ENCODE measurements at places on chromosomes 5 and 9.

DNA sequence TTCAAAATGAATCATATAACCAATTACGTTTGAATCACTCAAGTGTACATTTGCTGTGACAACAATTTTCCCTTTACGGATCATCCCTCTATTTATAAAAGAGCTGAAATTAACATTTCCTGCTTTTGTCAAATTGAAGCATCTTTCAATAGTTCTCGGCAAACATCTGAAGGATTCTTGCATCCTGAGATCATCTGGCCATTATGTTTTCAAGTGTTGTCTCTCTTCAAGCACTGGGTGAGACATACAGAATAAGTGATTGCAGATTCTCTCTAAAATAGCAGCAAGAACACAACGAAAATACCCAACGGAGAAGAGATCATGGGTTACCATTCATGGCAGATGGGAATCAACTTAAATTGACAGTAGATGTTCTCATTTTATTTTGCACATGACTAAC is 283.4 kb upstream of the GRAMD2B start:
- DNase-seq = no peak

GRCh38 chr5:172775326-172776234 is 4.6 kb upstream of the DUSP1 start:
- no peak for DNase-seq

DNA sequence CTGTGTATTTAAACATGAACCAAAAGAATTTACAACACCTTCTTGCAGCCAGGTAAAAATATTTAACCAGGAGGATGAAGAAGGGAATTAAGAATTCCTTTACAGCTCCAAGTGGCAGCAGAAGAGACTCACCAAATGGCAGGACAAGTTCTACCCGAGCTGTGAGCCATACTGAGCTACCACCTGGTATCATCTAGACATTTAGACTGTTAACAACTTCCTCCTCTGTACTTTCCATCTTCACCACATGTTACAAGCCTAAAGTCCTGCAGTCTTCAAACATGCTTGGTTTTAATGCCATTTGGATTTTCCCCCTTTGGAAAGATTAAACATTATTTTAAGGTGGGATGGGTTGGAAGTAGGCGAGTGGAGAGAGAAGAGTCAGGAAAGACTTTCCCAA is 190.2 kb downstream of the TRPM6 start:
- no peak for DNase-seq

GRCh38 chr9:116055536-116055935 is 98.1 kb upstream of the PAPPA start:
- DNase-seq = no peak

- DNase-seq = no peak
Observed at GRCh38 chr5:14265570-14265969, 122.4 kb downstream of the TRIO start.

DNA sequence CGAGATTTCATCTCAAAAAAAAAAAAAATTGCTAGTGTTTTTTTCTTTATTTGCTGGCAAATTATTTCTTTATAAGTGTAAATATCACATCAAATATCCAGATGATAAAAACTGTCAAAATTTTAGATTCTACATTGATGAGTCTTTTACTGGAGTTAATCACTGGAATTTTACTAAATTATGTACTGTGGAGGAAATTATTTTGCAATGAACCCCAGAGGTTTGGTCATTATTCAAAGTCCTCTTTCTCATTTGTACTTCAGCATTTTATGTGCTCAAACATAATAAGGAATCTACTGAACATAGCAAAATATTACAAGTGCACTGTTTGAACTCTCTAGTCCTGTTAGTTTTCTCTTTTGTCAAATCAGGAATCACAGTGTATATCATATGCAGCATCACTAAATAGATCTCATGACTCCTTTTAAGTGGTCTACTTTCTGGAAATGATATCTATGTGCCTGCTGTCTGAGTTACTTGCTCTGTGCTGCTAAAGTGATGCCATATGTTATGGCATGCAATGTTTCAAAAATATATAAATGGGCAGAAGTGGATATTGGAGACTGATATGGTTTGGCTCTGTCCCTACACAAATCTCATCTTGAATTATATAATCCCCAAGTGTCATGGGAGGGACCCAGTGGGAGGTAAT is 18.0 kb downstream of the OTULINL start:
- DNase-seq = no peak

DNA sequence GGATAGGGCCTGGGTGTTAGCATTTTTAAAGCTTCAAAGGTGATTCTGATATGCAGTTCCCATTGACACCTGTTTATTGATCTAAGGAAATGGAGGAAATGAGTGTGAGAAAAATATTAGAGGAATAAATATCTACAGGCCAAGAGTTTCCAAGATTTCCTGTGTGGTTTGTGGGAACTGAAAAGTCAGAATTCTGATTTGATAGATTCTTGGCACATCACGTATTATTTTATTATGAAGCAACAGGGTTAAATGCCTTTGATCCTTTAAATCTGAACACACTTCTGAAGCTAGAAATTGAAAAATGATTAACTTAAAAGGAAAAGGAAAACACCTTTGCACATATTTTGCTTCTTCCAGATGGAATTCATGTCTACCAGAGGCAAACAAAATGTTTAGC is 113.7 kb downstream of the CD180 start:
- no peak for DNase-seq

DNA sequence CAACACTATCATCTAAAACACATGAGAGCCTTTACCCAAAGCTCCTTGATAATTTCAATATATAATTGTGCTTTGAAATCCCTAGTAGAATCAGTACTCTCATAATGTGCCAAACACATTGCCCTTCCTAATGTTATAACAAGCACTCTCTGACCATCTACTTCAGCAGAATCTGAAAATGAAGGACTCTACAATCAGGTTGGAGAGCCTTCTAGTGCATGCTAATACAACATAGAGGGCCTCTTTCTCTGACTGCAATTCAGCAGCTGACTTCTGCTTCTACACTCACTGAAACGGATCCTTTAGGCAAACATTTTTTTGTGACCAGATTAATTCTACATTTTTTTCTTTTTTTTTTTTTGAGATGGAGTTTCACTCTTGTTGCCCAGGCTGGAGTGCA is 155.6 kb downstream of the EPB41L4A start:
- DNase-seq = no peak

GRCh38 chr5:76299592-76299991 is 103.5 kb upstream of the IQGAP2 start:
- no peak for DNase-seq

DNA sequence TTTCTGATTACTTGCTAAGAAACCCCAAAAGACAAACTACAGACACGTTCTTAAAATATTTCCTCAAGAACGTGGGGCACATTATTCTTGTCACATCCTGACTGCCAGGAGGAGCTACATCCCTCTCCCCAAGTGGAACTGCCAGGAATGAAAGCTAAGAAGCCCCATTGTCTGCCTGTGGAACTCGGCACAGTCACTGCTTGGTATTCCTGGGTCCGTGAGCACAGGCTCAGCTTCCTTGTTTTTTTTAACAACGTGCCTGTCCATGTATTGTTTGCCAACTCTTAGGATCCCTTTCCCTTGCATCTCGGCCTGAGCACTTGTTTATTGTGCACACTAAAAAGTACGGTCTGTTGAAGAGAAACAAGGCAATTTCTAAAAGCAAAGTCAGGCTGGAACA is 47.0 kb upstream of the SELENOP start:
- no peak for DNase-seq

DNA sequence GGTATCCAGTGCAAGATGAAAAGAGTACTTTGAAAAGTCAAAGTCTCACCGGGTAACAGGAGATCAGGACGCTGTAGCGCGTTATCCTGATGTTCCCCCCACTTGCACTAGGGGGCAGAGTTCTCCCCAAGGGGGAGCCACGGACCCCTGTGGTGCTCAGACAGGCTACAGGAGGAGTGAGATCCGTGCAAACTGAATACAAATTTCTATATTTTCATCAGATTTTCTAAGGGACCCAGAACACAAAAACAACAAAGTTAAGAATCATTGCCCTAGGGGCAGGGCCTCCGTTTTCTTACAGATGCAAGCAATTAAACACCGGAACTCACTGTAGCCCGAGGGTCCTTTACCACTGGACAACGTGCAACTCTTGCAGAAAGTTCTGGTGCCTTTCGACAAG is 2.0 kb downstream of the MYO10 start:
- DNase-seq = no peak

DNA sequence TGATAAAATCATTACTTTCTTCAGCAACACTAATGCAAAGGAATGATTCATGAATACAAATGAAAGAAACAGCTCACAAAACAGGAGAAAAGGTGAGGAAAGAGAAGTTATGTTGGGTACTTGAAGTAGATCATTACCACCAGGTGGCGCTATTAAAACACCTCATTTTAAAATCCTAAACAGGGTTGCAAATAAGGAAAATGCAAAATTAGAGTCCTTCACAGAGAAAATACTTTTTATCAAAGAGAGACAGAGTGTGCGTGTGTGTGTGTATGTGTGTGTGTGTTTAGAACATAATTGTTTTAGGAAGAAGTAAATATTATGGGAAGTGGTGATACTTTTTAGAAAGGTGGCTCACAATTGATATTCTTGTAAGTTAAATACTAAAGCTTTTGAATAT is 49.5 kb upstream of the CD180 start:
- DNase-seq = no peak

DNA sequence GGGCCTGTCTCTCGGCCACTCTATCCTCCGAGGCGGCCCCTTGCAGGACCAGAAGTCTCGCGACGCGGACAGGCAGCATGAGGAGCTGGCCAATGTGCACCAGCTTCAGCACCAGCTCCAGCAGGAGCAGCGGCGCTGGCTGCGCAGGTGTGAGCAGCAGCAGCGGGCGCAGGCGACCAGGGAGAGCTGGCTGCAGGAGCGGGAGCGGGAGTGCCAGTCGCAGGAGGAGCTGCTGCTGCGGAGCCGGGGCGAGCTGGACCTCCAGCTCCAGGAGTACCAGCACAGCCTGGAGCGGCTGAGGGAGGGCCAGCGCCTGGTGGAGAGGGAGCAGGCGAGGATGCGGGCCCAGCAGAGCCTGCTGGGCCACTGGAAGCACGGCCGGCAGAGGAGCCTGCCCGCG is 283.5 kb downstream of the ARHGEF28 start:
- DNase-seq = no peak

- DNase-seq = no peak
Observed at GRCh38 chr5:170746075-170746960, 37.2 kb upstream of the GABRP start.

- DNase-seq = no peak
Observed at GRCh38 chr5:44532981-44533380, 143.8 kb upstream of the FGF10 start.

- no peak for DNase-seq
Observed at GRCh38 chr5:115433918-115434317, 110.7 kb downstream of the FEM1C start.

DNA sequence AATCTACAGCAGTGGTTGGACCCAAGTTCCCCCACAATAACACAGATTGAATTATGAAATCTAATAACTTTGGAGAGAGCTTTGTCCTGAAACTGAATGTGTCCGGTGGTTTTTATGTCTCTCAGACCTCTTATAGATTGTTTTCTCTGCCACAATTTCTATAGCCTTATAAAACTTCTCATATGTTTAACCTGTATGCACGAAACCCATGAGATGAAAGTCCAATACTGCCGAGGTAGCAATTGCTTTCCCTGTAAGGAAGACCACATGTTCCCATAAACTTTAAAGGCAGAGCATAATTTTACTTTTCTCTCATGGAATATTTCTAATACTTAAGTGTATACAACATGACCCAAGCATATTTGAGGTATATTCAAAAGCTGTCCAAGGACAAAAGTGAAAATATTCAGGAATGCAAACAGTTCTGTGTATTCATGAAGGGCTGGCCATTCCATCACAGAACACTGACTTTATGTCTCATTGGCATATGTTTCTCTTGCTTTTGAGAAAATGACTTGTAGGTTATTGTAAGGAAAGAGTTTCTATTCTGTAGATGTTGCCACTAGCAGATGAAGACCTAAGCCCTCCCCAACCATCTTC is 94.4 kb upstream of the TLE4 start:
- no peak for DNase-seq
